Inflammatory macrophage (primary cell): ENCODE measurements at places on chromosomes 11 and 22.
A peak's percentile ranks its signal among the peaks of the same experiment; 100 is the strongest.

DNA sequence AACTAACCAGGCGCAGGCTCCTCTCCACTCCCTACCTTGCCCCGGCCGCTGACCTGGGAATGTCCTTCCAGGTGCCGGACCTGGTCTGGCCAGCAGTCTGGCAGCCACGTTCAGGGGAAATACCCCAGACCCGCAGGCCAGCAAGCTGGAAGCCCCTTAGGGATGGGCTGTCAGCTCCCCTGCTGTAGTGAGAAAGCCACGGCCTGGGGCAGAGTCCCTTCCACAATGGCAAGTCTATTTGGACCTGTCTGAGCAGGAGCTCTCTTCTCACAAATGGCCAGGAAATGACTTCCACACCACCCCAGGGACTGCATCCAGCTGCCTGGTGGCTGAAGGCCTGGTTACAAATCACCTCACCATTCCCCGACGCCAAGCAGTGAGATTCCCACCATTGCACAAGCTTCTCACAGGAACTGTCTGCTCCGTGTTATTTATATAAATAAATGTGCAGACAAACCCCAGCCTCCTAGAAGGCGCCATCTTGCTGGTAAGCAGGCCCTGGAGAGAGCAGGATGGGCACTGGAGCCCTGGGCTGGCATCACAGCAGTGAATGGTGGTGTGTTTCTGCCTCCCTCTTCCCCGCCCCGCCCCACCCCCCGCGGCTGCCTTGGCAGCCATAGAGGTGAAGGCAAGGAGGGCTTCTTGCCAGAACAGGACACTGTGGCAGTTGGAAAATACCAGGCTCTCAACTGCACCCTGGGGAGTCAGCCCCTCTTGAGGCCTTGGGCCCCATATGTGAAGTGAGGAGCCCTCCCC, 23.7 kb downstream of the RSPH14 start:
- no peak for DNase-seq

- DNase-seq = no peak
Observed at GRCh38 chr11:116790167-116791001, 1.3 kb downstream of the APOA5 start.

GRCh38 chr11:69551963-69552362, 70.5 kb downstream of the LINC01488 start:
- DNase-seq = no peak

GRCh38 chr11:61153593-61154095, 7.6 kb downstream of the VPS37C start:
- DNase-seq = no peak

DNA sequence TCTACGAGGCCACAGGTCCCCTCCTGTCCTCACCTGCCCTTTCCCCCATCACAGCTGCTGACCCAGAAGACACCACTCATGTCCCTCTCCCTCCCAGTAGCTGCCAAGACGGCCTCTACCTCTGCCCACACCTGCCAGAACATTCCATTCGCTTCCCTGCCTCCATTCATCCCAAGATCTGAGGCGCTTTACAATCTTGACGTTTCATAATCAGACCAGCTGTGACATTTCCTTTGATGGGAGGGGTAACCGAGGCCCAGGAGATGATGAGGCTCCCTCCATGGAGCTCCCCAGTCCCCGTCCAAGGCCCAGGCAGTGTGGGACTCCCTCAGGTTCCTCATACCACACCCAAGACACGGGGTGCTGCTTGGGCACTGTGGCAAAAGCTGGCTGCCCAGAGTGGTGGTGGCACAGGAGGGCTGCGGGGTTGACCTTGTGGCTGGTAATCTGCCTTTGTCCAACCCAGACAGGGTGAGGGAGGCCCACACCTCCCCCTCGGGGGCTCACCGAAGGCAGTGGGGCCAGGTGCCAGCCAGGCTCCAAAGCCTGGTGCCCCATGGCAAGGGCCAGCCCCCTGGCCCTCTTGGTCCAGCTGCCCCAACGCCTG, 17.3 kb downstream of the PHLDA2 start:
- DNase-seq = no peak

- no peak for DNase-seq
Observed at GRCh38 chr11:3989921-3990290, 104.7 kb upstream of the RRM1 start.

GRCh38 chr11:93025558-93026255, 56.3 kb downstream of the MTNR1B start:
- no peak for DNase-seq

DNA sequence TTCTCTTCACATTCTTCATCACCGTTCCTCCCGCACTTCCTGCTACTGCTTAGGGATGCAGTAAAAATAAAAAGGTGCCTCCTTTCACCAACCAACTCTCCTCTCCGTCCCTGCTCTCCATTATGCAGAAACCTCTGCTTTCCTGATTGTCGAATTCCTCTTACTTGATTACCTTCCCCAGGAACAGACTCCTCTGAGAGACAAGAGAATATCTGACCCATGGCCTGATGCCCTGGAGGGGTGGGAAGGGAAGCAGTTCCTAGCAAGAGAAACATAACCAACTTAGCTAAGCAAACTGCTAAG, 80.9 kb downstream of the TRIM29 start:
- no peak for DNase-seq

DNA sequence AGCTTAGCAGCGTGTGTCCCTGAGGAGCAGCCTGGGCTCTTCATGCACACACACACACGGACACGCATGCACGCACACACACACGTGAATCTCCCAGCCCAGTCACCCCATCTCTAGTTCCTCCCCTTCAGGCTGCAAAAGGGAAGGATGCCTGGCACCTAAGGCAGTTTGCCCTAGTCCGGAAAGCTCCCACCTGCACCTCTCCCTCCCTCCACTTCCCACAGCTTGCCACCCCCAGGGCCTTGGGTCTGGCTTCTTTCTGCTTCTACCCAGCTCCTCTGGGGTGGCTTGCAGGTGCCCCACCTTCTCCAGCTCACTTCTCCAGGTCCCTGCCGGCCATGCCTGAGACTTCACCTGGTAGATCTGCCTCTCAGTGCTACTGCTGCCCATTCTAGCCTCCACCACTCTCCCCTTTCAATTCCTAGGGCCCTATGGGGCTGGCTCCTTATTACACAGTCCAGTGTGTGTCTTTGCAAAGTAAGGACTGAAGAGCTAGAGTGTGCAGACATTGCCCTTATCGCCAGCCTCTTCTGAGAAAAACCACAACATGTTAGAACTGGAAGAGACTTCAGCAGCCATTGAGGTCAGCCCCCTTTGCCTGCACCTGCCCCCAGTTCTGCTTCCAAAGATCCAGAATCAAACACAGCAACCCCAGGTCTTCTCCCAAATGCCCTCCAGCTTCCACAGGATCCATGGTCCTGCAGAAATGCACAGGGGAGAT, 33.5 kb upstream of the CHST1 start:
- DNase-seq = no peak

- DNase-seq = no peak
Observed at GRCh38 chr11:69403556-69404215, 77.8 kb upstream of the LINC01488 start.

GRCh38 chr11:74579577-74580270, 12.7 kb upstream of the POLD3 start:
- no peak for DNase-seq

- DNase-seq = no peak
Observed at GRCh38 chr11:70872299-70872698, 380.1 kb downstream of the SHANK2 start.

DNA sequence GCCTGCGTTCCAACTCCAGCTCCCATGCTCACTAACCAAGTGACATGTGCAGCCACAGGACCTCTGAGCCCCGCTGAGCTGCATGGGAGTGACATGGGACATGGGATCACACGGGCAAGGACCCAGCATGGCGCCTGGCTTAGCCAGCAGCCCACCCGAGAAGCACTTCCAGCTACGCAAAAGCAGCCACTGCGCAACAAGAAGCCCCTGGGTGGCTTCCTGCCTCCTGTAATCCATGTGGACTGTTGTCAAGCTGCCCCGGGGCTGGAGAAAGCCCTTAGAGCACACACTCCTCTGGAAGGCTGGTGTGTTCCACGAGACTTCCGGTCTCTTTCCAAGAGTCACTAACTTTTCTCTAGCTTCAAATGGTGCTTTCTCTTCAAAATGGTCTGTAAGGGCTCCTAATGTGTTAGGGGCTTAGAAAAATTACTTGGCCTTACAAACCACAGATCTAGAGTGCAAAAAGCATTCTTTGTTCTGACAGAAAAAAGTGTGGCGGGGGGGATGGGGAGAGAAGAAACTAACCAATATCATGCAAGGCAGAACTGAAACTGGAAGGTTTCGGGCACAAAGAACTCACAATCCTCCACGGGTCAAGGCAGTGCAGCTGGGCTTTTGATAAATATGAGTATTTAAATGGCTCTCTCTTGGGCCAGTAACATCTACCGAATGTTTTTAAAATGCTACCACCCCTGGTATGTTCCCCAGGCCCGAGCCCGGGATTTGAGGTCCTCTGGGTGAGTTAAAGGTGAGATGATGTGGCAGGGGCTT, 5.5 kb downstream of the C11orf24 start:
- DNase-seq = no peak

DNA sequence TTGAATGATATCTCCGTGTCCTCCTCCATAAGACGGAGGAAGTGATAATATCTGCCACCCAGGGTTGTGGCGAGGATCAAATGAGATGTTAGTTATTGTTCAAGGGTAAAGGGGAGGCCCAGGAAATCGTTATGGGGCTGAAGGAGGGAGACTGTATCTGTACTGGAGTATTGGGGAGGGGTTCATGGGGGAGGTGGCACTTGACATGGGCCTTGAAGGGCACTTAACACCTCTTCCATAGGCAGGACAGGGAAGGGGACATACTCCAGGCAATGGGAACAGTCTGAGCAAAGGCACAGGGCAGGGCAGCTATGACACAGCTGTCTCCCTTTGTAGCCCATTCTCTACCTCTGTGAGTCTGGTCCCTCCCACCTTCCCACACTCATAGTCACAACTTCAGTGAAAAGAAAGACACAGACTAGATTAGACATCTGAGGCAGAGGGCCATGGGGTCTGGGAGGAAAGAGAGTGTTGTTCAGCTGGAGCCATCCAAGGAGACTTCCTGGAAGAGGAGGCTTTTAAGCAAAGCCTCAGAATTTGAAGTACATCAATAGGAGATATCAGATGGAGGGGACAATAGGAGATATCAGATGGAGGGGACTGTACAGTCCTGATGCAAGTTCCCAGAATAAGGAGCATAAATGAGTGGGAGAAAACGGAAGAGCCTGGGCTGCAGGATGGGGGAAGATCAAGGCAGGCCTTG, 15.8 kb upstream of the DGKZ start:
- DNase-seq = peak; percentile 30

GRCh38 chr11:29657709-29658108, 359.1 kb downstream of the KCNA4 start:
- DNase-seq = no peak

DNA sequence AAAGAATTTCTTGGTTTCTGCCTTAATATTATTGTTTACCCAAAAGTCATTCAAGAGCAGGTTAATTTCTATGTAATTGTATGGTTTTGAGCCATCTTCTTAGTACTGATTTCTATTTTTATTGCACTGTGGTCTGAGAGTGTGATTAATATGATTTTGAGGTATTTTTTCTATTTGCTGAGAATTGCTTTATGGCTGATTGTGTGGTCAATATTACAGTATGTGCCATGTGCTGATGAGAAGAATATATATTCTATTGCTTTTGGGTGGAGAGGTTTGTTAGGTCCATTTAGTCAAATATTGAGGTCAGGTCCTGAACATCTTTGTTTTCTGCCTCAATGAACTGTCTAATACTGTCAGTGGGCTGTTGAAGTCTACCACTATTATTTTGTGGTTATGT, 20.7 kb upstream of the RAB38 start:
- DNase-seq = no peak

DNA sequence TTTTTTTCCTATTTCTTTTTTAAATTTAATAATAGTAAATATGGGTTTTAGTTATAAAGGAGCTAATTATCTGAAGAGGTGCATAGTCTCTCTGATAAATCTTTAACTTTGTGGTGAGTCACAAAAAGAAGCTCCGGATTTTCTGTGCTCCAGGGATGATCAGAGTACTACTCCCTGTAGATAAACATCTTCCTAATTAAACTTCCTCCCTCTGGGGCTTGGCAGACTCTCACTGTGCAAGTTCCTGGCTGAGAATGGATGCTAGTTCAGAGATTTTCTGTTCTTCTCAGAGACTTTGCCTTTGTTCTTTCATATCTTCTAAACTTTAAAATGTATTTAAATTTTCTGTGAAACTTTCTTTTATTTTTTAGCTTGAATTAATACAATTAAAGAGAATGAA, at the start of gene OR10G7:
Gene OR10G7 (minus strand): TSS at position 72 of the 400 bp plus-strand sequence. CDS start 2,324 bp downstream, outside the sequence.
- DNase-seq = no peak
